A172 (cell line): ENCODE measurements at places on chromosomes 2 and 18. TPM values are rescaled to one million over a fixed set of nuclear protein-coding genes. Genes with fewer than 3 reads are reported as not detected.

RUFY4 gene
- not detected in 2 replicates for total RNA-seq

TMEM247 gene
- total RNA-seq: not detected in 2 replicates

POU3F3 gene
- not detected in 2 replicates for total RNA-seq

POLR1A gene
- 29.4 and 33.1 TPM in 2 replicates for total RNA-seq

G6PC2 gene
- not detected in 2 replicates for total RNA-seq

CLEC4F gene
- total RNA-seq: not detected in 2 replicates

AFF3 gene
- total RNA-seq: 1.9 and 6.7 TPM in 2 replicates

NGEF gene
- total RNA-seq: 33.3 and 37.5 TPM in 2 replicates

DNAH6 gene
- 0.02 TPM in 2 replicates for total RNA-seq

POMC gene
- not detected in 2 replicates for total RNA-seq

GKN1 gene
- not detected in 2 replicates for total RNA-seq

PSMD1 gene
- 206 and 259 TPM in 2 replicates for total RNA-seq
